ENCODE measurements at places on chromosomes 12 and 14. TPM values are rescaled to one million over a fixed set of nuclear protein-coding genes. Genes with fewer than 3 reads are reported as not detected.

Gene PLCZ1
- 1.3 TPM for total RNA-seq

Gene CELA1
- not detected for total RNA-seq

Gene TMEM132D
- not detected for total RNA-seq

Gene NFATC4
- total RNA-seq, result 30.3 TPM

Gene SPTSSA
- total RNA-seq, result 18.9 TPM

Gene DLK1
- total RNA-seq, result not detected

DNA sequence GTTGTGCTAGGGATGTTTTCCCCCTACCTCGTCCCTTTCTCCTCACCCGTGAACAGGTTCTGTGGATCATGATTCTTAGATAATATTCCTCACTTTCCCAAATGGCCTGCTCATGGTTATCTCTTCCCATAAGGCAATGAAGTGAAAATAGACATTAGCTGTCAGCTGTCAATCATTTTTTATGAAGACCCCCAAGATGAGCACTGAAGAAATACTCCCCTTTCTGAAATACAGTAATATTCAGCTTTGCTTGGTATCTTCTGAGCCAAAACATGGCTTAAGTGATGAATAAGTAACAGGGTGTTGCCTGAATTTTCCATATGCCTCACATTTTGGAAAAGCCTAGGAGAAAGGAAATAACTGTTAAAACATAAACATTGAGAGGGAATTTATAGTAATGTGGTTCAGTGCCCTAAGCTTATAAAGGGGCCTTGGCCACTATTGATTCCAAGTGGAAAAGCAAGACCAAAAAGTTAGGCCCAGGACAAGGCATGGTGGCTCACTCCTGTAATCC, 70.7 kb upstream of the NAP1L1 start:
- DNase-seq, result no peak

DNA sequence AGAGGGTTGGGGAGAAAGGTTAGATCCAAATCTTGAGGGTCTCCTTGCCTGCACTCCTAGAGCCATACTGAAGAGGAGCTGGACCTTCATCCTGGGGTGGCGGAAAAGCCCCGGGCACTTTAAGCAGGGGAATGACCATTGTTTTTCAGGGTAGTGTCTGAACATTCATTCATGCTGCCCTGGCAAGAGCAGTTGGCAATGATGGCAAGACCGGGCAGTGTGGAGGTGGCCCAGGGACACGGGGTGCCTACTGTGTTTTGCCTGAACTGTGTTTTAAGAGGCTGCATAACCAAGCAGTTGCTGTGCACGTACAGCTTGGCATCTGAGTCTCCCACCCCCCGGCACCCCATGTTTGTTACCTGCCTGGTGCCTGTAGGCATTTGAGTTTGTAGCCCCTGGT, 14.7 kb downstream of the TPCN1 start:
- no peak for DNase-seq

- no peak for DNase-seq
These were observed 23.1 kb upstream of the BCL2L14 start for GRCh38 chr12:12047682-12048081.

DNA sequence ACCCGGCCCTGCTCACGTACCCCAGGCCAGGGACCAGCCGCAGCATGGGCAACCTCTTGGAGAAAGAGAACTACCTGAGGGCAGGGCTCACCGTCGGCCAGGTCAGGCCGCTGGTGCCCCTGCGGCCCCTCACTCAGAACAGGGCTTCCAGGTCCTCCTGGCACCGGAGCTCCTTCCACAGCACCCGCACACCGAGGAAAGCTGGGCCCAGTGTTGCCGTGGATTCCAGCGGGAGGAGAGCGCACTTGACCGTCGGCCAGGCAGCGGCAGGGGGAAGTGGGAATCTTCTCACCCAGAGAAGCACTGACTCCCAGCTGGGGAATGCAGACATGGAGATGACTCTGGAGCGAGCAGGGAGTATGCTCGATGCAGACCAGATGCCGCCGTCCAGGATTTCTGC, 7.9 kb upstream of the VAMP1 start:
- no peak for DNase-seq

GRCh38 chr12:78403136-78403535, 461.4 kb upstream of the SYT1 start:
- DNase-seq, result no peak

GRCh38 chr12:121334513-121335343, 17.5 kb downstream of the ANAPC5 start:
- DNase-seq, result no peak

Measured in right cardiac atrium (tissue), 5 donors.